ENCODE measurements at places on chromosomes 12 and 14. TPM values are rescaled to one million over a fixed set of nuclear protein-coding genes. Genes with fewer than 3 reads are reported as not detected.

RERG gene
- not detected for total RNA-seq

DNA sequence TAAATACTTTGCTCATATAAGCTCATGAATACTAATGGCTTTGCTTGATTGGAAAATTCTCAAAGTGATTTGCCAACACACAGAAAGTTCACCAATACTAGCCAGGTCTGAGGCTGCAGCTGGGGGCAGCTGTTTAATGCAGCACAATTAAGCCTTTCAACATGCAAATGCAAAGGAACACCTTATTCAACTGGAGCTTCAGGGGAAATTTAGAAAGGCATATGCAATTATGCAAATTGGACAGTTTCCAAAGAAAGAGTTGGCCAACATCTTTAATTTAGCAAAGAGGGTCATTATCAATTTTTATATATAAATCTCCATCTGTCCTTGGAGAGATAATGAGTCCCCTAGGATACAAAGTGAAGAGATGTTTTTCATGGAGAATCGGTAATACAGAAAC is 40.2 kb upstream of the OTOGL start:
- no peak for DNase-seq

P2RX2 gene
- total RNA-seq, result not detected

R3HDM2 gene
- total RNA-seq, result 39.6 TPM

- no peak for DNase-seq
Observed at GRCh38 chr12:118237052-118237665, 101.2 kb downstream of the PEBP1 start.

ATXN3 gene
- total RNA-seq, result 22.0 TPM

C1QL4 gene
- total RNA-seq, result 0.18 TPM

KCNC2 gene
- total RNA-seq, result not detected

GRCh38 chr12:73719223-73719622 is 818.4 kb upstream of the ATXN7L3B start:
- DNase-seq, result no peak

- DNase-seq, result peak; percentile 76
Observed at GRCh38 chr14:95519699-95520098, 3.2 kb upstream of the SYNE3 start.

DNA sequence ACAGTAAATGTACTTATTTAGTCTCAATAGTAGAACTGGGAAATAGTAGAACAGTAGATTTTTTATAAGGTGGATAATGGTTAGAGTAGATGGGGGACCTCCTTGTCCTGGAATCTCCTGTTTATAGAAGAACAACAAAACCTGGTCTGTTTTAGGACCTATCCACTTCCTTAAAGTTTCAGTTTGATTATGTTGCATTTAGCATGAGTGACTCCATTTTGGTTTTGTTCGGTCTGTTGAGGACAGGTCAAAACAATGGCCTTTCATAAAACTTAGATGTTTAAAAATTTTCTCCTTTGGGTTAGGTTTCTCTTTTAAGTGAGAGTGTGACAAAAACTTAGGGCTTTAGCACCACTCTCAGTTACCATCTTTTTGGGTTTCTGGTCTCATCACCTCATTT is 308.9 kb downstream of the BTG1 start:
- DNase-seq, result no peak

- DNase-seq, result no peak
Observed at GRCh38 chr14:68815298-68816182, 22.7 kb upstream of the ZFP36L1 start.

RAPGEF3 gene
- total RNA-seq, result 2.0 TPM

- peak; percentile 94 for DNase-seq
Observed at GRCh38 chr12:91778938-91779400, 366.7 kb downstream of the BTG1 start.

DNA sequence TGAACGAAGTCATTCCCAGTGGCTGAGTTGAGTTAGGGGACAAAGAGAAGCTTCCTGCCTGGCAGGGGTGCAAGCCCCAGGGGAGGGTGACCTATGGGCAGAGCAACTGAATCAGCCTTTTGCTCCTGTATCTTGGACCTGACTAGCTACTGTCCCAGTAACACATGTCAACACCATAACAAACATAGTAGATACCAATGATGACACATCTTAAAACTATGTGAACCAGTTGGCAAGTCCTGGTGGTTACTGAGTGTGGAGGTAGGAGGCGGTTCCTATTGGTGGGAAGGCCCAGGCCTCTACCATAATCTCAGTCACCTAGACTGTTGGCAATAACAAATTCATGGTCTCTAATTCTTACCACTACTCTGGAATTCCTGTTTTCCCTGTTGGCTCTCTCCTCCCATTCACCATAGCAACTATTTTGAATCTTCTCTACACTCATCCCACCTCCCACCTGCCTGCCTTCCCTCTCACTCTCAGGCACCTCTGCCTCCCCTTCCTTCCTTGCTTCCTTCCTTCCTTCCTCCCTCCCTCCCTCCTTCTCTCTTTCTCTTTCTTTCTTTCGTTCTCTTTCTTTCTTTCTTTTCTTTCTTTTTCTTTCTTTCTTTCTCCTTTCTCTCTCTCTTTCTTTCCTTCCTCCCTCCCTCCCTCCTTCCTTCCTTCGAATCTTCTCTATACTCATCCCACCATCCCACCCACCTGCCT is 8.1 kb upstream of the P2RX7 start:
- DNase-seq, result peak; percentile 98

GRCh38 chr12:116759783-116760621 is 21.9 kb downstream of the RNFT2 start:
- DNase-seq, result no peak

TMTC3 gene
- 44.7 TPM for total RNA-seq

DNA sequence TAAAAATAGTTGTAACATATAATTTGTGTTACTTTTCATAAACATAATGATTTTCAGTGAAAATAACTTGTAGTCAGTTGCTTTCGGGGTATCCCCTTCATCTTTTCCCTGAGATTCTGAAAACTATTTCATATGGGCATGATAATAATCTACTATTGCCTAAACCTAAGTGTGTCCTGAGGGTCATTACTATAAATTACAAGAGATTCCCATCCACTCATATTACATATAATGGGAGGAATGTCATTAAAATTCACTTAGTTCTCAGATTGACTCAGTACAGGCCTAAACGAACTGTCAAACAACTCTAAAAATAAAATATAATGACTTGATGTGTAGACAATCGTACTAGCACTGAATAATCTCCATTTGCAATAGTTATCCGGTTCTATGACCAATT is 72.7 kb downstream of the PTPRR start:
- DNase-seq, result no peak

TRHDE gene
- total RNA-seq, result 84.5 TPM

DNA sequence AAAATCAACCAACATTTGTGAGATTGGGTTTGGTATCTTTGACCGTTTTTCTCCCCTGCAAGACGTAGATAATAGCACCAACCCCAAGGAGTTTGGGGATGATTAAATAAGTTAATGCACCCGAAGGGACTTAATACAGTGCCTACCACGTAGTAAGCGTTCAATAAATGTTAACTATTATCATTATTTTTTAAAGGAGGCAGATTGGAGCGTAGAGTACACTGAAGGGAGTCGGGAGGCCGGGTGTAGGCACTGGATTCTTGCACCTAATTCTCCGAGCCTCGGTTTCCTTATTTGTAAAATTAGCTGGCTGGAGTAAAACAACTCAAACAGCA is 367 bp upstream of the FRS2 start:
- no peak for DNase-seq

GRCh38 chr12:115049614-115050013 is 365.6 kb upstream of the TBX3 start:
- no peak for DNase-seq

DNA sequence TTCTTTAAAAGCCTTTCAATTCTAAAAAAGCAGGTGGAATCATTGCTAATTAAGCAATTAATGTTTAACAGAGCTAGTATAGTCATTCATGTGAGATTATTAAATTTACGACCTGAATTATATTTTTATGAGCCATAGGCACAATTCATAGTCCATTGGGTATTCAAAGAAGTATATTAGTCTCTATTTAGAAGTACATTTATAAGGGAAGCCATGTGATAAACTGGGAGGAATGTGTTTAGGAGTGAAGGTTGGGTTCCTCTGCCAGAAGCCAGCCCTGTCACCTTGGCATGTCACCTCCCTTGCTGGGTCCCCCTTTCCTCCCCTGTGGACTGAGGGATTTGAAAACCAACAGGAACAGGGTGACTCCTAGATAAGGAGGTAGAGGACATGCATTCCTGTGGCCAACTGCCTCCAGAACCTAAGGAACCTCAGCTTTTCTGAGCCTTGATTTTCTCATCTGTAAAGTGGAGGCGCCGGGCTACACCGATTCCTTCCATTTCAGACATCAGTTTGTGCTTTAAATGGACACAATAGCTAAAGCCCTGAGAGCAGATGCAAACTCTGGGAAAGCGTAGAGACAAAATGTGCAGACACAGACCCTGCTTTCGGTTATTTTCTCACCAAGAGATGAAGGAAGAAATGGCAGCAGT is 5.4 kb upstream of the KRT2 start:
- DNase-seq, result no peak

DNA sequence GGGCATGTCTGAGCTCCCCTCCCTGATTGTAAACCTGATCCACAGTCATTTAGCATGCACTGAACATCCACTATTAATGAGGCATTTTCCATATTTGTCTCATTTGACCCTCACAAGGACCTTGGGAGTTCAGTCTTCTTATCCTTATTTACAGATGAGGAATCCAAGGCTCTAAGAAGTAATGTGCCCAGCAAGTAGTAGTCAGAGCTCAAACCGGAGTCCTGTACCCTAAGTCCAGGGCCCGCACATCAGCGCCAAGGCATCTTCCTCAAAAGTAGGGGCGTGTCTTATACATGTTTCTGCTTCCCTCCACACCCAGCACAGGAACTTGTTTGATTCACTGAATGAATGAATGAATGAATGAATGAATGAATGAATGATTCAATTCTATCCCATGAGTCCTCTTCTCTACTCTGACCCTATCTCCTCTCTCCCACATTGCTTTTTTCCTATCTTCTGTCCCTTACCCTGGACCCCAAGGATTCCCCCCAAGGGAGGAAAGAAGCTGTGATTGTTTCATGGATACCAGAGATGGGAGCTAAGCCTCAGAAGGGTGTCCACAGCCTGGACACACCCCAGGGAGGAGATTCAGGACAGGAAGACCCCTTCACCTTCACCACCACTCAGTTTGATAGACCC is 21.8 kb upstream of the KRT8 start:
- no peak for DNase-seq

CMA1 gene
- total RNA-seq, result not detected

- no peak for DNase-seq
Observed at GRCh38 chr12:124626971-124627411, 59.6 kb upstream of the NCOR2 start.

GTF2H3 gene
- 39.2 TPM for total RNA-seq

VWF gene
- 0.18 TPM for total RNA-seq

WDR89 gene
- 7.7 TPM for total RNA-seq

PPP4R3A gene
- total RNA-seq, result 55.0 TPM

GRCh38 chr12:48773686-48774085 is 15.2 kb downstream of the ADCY6 start:
- DNase-seq, result no peak

- DNase-seq, result peak; percentile 93
Observed at GRCh38 chr12:62724947-62725451, 210.0 kb downstream of the PPM1H start.

BMP4 gene
- total RNA-seq, result 4.3 TPM

- DNase-seq, result no peak
Observed at GRCh38 chr14:96626916-96627315, 124.7 kb downstream of the PAPOLA start.

DNA sequence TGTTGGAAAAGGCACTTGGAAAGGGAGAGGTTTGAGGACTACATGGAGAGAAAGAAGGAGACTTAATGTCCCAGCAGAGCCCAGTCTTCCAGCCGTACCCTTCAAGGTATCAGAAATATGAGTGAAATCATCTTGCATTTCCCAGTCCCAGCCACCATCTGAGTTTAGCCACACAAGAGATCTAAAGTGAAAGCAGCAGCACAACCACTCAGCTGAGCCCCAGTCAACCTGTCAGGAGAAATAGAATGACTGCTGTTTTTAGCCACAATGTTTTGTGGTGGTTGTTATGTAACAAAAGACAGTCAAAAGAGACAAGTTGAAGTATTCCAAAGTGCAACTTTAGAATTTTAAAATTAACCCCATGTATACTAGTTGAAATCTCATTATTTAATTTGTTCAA is 28.0 kb downstream of the DERA start:
- DNase-seq, result no peak

DNA sequence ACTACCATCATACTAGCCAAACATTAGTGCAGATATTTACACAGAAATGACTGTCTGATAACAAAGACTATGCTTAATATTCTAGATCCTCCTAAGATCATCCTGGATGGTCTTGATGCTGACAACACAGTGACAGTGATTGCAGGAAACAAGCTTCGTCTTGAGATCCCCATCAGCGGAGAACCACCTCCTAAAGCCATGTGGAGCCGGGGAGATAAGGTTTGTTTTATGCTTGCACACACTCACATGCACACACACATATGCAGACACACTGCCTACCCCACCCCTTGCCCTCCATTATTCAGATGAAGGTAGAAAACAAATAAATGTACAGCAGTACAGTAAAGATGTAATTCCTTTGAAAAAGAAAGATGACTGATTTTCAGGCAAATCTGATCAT is 44.4 kb upstream of the CHPT1 start:
- no peak for DNase-seq

DNA sequence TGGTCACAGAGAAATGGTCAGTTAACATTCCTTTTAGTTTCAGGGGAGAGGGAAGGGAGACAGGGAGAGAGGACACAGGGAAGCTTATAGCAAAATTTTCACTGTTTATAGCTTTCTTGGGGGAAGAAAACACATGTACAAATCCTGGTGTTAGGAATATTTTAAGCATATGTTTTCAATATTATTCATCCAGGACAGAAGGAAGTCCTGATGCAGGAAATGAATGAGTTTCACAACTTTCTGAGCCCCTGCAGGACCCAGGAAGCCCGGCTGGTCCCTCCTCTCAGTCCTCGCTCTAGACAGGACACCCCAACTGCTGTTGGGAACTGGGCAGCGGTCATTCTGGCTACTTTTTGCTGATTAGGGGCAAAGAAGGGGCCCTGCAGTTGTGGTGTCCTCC is 71.1 kb upstream of the ZDHHC17 start:
- no peak for DNase-seq

- DNase-seq, result no peak
Observed at GRCh38 chr14:21825149-21825743, 151.6 kb upstream of the OR4E1 start.
